ENCODE measurements at places on chromosomes 6 and 20.

DNA sequence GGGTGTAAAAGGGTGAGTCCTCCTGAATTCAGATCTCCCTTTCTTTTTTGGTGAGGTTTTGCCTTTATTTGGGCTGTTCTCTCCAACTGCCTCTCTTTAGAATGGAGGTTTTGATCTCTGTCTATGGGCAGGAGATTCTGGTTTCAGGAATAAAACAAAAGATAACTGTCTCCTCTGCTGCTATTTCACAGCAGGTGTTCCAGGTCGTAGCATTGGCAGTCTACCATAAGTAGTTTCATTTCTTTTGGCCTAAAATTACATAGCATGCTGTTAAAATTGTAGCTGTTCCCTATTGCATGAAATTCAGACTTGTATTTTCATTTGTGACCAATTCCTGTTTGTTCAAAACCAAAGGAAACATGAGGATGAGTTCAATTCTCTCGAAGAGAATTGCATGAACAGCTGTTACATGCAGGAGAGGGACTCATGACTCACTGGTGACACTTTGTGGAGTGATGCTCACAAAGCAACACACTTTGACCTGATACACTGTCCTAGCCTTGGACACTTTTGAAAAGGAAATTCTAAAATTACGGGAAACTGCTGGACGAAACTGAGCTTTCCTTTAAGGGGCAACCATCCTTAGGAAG lies 76.8 kb upstream of the SIRPG start:
- no peak for DNase-seq

DNA sequence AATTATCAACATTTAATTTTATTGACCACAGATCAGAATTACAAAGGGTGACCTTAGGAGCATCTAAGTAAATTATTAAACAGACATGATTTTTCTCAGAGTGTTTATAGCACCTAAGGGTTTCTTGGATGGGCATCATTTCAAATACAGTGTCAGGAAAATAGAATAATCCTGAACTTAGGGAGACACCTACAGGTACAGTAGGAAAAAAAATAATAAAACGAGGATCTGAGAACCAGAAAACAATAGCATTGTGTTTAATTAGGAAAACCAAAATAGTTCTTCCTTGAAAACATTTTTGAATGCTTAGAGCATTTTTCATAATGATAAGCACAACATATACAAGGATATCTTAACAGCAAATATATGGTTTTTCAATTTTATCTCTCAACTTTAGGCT lies 39.2 kb downstream of the MMUT start:
- DNase-seq: no peak

DNA sequence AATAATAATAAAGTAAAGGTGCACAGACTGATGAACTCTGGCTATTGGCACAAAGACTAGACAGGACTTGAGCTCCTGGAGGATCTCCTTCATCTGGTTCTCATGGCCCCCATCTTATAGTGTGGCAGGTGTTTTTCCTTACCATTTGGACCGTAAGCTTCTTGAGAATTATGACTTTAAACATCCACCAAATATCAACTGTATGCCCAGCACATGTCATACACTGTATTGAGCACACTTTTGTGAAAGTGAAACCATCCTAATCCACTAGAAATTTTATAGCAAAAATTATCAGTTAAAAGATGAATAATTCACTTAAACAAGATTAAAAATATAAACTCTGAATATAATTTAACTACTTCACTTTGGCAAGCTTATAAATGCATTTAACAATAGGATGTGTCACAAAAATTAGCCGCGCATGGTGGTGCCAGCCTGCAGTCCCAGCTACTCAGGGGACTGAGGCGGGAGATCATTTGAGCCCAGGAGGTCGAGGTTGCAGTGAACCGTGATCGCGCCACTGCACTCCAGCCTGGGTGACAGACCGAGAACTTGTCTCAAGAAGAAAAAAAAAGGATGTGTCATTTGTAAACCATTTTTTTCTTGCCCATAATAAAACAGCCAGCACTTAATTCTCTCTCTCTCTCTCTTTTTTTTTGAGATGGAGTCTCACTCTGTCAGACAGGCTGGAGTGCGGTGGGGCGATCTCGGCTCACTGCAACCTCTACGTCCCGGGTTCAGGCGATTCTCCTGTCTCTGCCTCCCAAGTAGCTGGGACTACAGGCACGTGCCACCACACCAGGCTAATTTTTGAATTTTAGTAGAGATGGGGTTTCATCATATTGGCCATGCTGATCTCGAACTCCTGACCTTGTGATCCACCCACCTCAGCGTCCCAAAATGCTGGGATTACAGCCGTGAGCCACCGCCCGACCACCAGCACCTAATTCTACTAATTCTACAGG lies 9.1 kb downstream of the HIVEP2 start:
- DNase-seq: no peak

DNA sequence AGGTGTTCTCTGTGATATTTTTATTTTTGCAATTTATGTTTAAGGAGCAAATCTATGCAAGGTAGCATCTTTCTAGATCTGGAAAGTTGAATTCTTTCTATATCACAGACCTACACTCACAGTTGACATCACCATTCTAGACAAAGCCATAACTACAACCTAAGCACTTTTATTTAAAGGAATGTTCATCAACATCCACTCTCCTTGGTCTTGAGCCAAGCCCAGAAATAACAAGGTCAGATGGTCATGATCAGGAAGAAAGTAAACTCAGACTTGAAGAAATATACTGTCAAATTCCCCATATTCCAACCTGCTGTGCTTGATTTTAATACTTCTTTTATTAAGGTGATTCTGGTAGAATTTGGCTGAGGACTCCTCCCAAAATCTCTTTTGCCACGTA lies 32.2 kb downstream of the MMUT start:
- DNase-seq: no peak

- DNase-seq: no peak
Observed at GRCh38 chr20:58826271-58826670, 24.4 kb downstream of the GNAS-AS1 start.

DNA sequence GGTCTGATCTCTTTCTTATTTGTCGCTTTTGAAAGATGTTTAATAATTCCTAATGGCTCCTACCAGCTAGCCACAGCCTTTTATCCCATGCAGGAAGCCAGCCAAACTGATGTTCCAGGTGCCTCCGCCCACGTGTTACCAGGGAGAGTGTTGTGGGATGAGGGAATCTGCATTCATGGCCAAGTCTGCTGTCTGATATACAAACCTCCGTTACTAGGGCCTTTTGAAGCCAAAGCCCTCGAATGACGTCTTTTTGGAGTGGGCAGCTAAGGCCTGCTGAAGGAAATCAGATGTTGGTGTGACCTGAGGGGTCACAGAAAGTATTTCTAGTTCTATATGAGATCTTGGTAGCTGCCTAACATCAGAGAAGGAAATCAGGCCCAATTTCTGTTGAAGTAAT lies 21.3 kb downstream of the STK35 start:
- no peak for DNase-seq

DNA sequence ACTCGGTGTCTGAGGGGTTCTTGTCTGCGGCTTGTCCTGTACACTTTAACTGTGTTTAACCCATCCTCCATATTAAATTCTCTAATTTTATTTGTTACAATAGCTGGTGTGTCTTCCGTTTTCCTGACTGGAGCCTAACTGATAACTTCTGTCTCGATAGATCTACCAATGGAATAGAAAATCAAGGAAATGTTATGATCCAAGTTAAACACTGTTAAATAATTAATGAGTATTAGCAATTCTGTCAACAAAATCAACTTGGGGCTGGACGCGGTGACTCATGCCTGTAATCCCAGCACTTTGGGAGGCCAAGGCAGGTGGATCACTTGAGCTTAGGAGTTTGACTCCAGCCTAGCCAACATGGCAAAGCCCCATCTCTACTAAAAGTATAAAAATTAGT lies 81.7 kb downstream of the DNAH8 start:
- DNase-seq: no peak

DNA sequence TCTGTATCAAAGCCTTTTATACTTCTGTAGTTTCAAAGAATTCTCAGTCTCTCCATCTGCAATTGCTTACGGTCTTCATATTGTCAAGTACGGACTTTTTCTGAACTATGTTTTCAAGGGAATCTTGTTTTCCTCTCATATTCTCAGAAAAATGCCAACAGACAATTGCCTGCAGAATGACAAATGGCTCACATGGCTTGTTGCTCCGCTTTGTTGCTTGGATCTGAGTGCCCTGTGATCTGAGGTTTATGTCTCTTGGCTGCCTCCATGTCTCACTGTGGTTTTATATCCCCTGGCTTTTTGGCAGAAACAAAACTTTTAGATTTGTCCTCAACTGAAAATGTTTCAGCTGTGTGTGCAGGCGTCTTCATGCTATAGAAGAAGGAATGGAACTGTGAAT lies 285.4 kb upstream of the CHD6 start:
- no peak for DNase-seq

- DNase-seq: no peak
Observed at GRCh38 chr6:71527886-71528285, 239.3 kb downstream of the OGFRL1 start.

GRCh38 chr6:41724228-41724580 lies 11.2 kb downstream of the TFEB start:
- no peak for DNase-seq

DNA sequence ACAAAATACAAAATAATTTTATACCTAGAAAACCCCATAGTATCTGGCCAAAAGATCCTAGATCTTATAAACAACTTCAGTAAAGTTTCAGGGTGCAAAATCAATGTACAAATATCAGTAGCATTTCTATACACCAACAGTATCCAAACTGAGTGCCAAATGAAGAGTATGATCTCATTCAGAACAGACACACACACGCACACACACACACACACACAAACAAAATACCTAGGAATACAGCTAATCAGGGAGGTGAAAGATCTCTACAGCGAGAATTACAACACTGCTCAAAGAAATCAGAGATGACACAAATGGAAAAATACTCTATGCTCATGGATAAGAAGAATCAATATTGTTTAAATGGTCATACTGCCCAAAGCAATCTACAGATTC lies 49.2 kb downstream of the TOMM6 start:
- DNase-seq: no peak

GRCh38 chr20:53064935-53065334 lies 92.8 kb downstream of the TSHZ2 start:
- DNase-seq: no peak

DNA sequence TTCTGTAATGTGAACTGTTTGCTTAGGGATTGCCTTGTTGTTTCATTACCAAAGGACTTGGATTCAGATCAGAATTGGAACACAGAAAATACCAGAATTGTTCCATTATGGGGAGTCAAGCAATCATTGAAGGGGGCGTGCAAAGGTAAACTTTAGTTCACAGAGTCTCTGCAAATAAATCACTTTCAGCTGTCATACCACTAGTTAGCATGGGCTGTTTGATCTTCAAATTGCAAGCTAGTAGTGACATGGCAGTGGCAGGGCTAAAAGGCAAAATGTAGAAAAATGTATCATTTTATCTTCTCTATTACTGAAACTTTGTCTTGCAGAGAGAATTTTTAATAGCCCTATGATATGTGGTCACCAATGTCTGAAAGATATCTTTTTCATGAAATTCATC lies 483.2 kb upstream of the NRSN1 start:
- no peak for DNase-seq

- no peak for DNase-seq
Observed at GRCh38 chr20:23296841-23297701, 53.5 kb upstream of the NXT1 start.

- no peak for DNase-seq
Observed at GRCh38 chr6:101912311-101912710, 518.8 kb downstream of the GRIK2 start.

GRCh38 chr6:116300566-116300965 lies 20.8 kb upstream of the TSPYL1 start:
- DNase-seq: no peak

- no peak for DNase-seq
Observed at GRCh38 chr6:27311806-27312145, 297 bp downstream of the POM121L2 start.

DNA sequence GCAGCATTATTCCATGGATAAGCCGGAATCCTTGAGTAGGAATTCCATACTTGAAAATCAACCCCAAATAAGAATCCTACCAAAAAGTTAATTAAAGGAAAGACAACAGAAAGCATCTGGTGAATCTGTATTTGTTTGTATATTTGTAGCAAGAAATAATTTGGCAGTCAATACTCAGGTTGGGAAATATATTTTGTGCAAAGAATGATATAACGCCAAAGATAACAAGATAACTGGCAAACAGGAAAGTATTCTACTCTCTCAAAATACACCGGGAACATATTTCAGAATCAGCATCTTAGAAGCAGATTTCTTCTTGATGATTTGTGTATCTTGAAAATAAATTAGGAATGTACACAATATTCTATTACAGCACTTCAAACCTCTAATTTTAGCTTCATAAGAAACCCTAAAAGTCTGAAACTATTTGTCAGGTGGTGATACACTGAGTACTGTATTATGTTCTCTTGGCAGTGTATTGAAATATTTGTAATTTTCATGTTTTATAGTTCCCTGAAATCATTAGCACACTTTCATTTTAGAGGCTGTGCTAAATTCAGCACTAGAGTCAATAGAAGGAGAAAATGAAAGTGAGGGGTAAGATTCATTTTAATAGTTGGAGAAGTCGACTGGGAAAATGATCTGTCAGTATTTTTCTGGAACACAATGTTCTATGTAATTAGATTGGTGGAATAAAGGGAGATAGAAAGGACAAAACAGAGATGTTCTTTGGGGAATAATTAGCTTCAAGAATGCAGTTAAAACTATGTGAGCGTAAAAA lies 879.7 kb upstream of the GJE1 start:
- no peak for DNase-seq

DNA sequence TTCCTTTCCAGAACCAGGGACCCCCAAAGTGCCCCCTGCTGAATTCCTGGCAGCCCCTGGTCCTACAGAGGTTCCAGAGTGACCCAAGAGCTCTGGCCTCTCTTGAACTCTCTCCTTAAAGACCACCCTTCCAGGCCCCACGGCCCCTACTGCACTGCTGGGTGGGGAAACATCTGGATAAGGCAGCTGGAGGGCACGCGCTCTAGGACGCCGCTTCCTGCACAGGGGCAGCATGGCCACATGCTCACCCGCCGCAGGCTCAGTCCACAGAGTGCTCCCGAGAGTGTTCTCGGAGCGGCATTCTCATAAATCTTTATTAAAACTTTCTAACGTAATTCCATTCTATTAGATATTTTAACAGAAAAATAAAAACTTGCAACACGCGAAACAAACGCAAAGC lies 37.0 kb downstream of the RRBP1 start:
- DNase-seq: no peak

- DNase-seq: no peak
Observed at GRCh38 chr20:2900845-2901592, 27.7 kb downstream of the PTPRA start.

GRCh38 chr20:37231947-37232630 lies 29.5 kb downstream of the GHRH start:
- DNase-seq: no peak

GRCh38 chr6:142867988-142868812 lies 76.8 kb downstream of the HIVEP2 start:
- DNase-seq: no peak
